Activated T-helper 1 cell treated with anti-CD3 and anti-CD28 coated beads, Interleukin-2, amount 50 U/mL, for 16 hours (primary cell): ENCODE measurements at places on chromosomes 7 and 10.

DNA sequence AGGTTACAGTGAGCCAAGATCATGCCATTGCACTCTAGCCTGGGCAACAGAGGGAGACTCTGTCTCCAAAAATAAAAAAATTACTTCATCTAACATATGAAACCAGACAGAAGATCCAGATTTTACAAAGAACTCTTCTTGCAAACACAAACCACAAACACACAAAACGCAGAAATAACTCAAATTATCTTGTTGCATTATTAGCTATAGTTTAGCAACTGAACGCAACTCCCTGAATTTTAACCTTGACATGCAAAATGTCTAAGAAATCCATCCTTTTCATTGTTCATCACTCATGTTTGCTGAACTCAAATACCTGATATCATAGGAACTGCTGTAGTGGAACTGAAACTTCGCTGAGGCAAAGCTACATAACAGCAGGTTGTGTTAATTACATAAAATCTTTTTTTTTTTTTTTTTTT is 64.1 kb downstream of the MICU1 start:
- DNase-seq = no peak

DNA sequence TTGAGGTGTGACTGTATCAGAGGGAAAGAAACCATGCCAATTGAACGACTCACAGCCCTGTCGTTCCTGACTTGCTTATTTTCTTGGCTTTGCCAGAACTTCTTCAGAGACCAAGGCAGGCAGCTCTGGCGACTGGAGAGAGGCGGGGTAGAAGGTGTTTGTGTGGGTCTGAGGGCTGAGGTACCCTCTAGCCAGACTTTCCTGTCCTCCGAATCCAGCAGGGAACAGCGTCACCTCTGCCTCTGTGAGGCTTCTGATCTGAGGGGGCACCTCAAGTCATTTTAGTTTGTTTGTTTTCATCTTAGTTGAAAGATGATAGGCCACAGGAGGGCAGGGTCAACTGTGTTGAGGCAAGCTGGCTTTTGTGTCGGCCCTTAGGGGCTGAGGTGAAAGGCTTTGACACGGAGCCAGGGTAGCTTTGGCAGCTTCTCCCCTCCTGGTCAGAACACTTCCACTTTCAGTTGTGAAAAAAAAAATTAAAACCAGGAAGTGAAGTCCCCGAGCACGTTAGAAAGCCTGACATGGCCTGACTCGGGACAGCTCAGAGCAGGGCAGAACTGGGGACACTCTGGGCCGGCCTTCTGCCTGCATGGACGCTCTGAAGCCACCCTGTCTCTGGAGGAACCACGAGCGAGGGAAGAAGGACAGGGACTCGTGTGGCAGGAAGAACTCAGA is 1.9 kb downstream of the ACSL5 start:
- DNase-seq = no peak

DNA sequence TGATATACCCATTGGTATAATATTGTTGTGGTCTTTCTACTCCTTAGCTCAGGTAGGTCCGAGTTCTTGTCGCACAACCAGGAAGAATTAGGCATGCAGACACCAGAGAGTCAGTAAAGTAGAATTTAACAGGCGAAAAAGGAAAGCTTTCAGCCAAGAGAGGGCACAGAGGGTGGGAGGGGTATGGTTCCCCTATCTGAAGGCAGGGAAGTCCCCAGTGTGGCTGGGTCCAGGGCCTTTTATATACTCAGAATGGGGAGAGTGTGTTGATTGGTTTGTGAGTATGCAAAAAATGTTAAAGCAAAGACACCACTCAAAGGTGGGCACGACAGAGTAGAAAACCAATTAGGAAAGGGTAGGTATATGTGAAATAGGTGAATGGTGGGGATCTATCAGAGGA is 53.9 kb downstream of the IMMP2L start:
- no peak for DNase-seq

GRCh38 chr10:42783181-42783549 is 570 bp downstream of the BMS1 start:
- no peak for DNase-seq

- DNase-seq = no peak
Observed at GRCh38 chr10:35765066-35765527, 123.0 kb upstream of the FZD8 start.

GRCh38 chr7:105759670-105760550 is 116.5 kb downstream of the ATXN7L1 start:
- DNase-seq = no peak

GRCh38 chr7:47337531-47337930 is 244.4 kb downstream of the TNS3 start:
- DNase-seq = no peak

DNA sequence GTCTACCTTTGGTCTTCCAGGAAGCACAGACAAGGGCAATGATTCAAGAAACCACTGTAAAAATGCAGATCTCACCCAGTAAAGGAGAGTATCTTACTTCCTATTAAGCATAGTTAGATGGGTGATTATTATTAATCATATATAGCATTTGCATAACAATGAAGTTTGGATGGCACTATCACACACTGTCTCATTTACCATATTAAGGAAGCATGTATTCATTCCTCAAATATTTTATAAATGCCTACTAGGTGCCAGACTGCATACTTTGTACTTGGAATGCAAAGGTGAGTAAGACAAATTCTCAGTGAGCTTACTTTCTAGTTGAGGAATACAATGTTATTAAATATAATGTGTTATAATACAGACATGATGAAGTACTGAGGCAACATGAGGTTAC is 53.9 kb upstream of the SKAP2 start:
- no peak for DNase-seq

GRCh38 chr7:91180746-91181145 is 83.5 kb upstream of the FZD1 start:
- DNase-seq = no peak

- DNase-seq = peak; percentile 84
Observed at GRCh38 chr10:6275022-6275997, 72.6 kb downstream of the PFKFB3 start.

DNA sequence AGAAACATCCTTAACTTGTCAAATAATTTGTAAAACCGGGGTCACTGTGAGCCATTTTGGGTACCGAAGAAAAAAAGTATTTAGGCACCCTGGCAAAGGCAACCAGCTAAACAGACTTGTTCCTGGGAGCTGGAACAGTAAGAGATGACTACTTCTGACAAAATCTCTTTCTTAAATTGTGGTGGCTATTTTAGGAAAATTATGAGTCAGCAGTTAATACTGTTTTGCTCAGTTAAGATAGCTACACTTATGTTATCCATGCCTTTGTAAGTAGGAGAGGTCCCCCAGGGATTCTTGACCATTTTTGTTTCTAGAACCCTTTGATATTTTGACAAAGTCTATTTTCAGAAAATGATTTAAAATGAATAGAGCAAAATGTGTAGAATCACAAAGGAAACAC is 68.7 kb downstream of the TAX1BP1 start:
- DNase-seq = no peak

- no peak for DNase-seq
Observed at GRCh38 chr7:99125505-99125865, 18.4 kb downstream of the SMURF1 start.

GRCh38 chr10:132149271-132149670 is 37.5 kb upstream of the DPYSL4 start:
- DNase-seq = no peak

GRCh38 chr7:92841192-92841591 is 4.8 kb upstream of the CDK6 start:
- DNase-seq = no peak

GRCh38 chr10:97483506-97483905 is 14.7 kb downstream of the MMS19 start:
- no peak for DNase-seq

DNA sequence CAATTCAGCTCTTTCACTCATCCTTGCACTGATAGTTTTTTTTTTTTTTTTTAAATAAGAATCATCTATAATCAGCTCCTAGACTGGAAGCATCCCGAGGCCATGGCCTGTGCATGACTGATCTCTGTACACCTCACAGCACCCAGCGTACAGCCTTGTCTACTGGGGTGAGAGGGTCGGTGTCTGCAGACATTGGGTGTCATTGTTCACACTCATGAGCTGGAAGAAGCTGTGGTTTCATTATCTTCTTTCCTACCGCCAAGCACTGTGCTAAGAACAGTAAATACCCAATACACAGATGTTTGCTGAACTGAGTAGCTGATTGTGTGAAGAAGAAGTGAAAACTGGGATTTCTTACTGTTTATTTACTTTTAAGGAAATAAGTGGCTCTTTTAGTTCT is 123.6 kb downstream of the CLEC2L start:
- DNase-seq = no peak

DNA sequence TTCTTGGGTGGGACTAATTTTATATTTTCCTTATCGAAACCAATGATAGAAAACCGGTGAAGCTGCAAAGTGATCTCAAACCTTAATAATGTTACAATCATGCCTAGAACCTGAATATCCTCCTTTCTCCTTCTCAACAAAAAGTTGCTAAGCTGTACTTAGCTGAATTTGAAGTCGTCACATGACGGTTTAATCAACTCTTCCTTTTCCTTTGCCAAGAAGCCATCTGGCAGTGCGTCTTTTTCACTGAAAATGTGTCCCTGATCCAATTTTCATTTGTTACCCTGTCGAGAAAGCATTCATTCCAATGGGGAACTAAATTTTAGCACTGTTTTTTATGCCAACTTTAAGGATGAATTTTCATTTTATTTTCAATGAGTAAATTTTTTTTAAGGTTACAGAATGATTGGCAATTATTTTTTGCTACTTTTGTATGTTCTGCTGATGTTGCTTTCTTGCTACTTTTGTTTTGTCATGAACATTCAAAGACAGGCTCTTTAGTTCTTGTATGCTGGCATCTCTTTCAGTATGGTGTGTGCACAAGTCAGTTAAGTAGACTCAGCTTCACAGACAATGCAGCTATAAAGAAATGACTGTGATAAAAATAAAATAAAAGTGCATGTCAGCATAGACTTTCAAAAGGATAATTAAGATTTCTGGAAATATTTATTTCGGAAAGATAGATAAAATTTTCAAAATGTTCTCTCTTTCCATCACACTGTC is 980.0 kb downstream of the DNAJB9 start:
- no peak for DNase-seq

GRCh38 chr10:79084972-79085597 is 16.3 kb downstream of the ZMIZ1 start:
- DNase-seq = no peak

DNA sequence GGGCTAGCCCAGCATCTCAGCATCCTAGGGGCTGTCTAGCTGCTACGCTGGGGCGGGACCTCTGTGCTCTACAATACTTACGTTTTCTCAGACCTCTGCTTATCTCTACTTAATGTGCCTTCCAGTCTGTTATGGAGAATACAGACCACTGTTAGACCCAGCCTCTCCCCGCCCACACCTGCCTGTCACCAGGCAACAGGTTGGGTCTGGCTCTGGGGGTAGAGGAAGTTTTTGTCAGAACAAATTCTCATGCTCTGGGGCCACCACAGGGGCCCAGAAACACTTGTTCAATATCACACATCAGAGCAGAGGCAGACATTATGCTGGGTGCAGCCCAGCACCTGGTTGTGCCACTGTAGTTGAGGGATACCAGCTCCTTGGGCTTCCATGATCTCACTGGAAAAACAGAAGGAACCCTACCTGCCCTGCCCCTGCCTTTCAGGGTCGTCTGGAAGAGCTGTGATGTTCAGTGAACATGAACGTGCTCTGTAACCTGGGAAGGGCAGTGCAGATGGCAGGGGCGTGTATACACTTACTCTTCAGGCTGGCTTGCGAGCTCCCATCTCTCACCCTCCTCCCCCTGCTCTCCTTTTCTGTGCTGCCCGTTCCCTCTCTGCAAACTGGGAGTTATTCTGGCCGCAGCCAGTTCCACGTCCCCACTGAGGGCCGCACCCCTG is 135.2 kb upstream of the PODXL start:
- no peak for DNase-seq

DNA sequence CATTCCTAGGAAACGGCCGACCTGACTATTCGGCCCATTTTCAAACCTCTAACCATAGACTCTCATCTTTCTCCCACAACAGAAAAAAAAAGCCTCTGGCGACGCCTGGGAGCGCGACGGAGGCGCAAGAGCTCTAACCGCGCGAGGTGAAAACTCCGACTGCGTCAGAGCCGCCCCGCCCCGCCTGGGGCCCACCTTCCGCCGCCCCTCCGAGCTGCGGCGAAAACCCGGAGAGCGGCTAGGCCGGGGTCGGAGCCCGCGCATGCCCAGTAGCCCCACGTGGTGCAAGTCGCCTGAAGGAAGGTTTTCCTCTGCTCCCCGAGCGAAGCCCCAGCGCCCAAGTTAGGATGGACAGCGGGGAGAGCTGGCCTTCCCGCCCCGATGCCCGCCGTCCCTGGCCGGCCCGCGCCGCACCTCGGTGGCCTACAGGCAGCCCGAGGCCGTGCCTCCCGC is 683 bp upstream of the SGMS1 start:
- peak; percentile 95 for DNase-seq

- no peak for DNase-seq
Observed at GRCh38 chr7:82507365-82507975, 63.9 kb upstream of the CACNA2D1 start.

DNA sequence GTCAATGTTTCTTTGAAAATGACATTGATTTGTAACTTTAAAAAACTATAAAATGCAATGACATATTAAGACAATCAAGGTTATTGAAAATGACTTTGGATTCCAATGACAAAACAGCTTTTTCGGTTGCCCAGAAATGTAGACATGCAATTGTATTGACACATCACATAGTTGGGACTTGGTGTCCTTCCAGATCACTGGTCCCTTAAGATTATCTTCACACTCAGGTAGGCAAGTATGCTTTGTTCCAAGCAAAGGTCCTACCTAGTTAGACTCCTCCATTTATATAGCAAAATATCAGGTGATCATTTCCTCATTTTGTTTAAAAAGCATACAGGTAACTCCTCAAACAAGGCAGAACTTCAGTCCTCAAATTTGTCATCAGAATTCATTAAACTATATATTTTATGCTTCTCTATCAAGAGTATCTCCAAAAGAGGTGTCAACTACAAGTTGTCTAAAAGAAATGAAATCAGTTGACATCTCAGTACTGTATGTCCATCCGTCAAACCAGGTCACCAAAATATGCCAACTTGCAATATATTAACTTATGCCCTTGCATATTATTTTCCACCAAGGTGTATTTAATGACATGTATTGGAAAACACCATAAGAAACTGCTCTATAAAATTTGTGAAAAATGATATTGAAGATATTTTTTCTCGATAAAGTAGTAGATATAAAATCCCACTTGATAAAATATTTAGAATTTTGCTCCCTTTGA is 64.6 kb downstream of the TSPAN12 start:
- no peak for DNase-seq

DNA sequence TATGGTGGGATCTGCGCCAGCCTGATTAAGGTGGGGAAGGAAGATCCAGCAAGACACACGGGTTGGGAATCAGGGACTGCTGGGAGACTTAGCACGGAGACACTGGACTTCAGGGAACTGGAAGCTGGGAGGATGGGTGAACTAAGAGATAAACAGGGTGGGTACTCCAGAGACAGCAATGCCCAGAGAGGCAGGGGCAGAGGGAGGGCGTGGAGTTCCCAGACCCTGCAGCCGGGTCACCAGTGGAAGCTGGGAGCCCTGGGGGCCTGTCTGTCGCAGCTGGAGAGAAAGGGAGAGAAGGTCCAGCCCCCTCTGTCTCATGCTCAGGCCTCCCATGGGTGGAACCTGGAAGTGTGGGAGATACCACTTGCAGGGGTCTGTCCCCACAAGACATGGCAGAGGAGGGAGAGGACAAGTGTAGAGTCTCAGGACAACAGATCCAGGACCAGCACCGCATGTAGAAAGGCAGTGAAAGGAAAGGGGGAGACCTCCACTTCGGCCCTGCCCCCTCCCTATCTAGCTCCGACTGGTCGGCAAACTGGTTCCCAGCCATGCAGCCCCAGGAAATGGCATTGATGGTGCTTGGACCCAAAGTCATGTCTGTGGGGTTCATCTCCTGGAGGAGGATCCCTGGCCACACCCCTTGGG is 44.4 kb downstream of the AOC1 start:
- DNase-seq = no peak

GRCh38 chr7:33788531-33788930 is 116.8 kb upstream of the BMPER start:
- DNase-seq = no peak
